ENCODE measurements at places on chromosomes 2 and 18. TPM values are rescaled to one million over a fixed set of nuclear protein-coding genes. Genes with fewer than 3 reads are reported as not detected.
A peak's percentile ranks its signal among the peaks of the same experiment; 100 is the strongest.

KYNU gene
- 5.5 TPM for polyA plus RNA-seq

PSTPIP2 gene
- 11.7 TPM for polyA plus RNA-seq

E2F6 gene
- 22.3 TPM for polyA plus RNA-seq

GRCh38 chr2:203669820-203670219 lies 36.6 kb upstream of the CD28 start:
- no peak for DNase-seq

DNA sequence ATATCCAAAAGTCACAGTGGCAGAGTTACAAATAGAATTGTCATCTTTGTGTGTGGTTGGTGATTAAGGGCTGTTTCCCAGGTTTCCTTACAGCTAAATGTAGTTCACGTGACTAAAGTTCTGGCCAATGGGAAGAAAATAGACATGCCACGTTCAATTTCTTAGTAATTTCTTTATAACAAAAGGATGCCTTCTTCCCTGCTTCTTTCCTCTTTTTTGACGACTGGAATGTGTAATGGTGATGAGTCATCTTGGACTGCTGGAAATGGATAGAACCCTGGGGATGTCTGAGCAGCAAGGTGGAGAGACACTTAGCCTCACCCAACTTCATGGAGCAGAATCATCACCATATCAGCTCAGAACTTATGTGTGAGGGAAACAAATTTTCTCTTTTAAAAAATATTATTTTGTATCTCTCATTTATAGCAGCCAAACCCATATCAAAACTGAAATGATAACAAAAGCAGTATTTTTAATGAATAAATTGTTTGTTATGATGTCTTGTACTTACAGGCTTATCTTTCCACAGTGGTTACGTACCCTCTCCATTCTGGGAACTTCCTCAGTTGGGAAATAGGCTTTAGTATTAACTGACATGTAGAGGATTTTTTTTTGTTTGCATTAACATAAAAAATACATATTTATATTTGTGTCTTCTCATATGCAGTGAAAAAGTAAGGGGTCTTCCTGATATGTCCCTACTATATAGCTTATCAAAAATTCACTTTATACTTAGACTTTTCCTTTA lies 91.1 kb upstream of the CDH2 start:
- DNase-seq = no peak

- DNase-seq = no peak
Observed at GRCh38 chr2:20595439-20596192, 55.3 kb downstream of the HS1BP3 start.

GRCh38 chr2:26412091-26412673 lies 10.5 kb downstream of the DRC1 start:
- no peak for DNase-seq

DNA sequence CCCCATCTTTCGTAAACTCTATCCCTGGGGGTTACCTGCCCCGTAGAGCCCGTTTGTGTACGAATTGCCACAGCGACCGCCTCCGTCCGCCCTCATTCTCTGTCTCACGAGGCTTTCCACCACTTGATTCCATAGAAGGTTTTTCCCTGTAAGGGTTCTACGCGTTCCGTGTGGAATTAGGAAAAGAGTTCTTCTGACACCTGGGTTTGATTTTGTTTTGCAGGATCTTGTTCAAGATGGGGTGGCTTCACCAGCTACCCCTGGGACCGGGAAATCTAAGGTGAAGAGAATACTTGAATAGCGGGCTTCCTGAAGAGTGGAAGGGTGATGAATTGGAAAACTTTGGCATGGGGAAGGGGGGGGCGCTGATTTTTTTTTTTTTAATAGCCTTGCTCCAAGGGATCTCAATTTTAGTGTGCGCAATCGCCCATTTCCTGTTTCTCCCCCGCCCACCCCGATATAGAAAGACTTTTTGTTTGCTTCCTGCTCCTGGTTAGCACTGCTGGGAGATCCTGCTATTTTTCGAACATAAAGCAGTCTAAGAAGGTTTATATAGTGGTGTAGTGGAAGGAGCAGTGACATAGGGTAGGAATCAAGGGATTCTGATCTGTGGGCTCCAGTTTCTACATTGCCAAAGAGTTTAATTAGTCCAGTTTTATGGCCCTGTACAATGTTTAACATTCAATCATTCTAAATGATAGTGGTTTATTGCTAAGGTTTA lies 564 bp downstream of the GCC2 start:
- DNase-seq = peak; percentile 5

All from renal cortex interstitium (tissue), 15 donors.